ENCODE measurements at places on chromosomes 13 and 19.
A peak's percentile ranks its signal among the peaks of the same experiment; 100 is the strongest.

DNA sequence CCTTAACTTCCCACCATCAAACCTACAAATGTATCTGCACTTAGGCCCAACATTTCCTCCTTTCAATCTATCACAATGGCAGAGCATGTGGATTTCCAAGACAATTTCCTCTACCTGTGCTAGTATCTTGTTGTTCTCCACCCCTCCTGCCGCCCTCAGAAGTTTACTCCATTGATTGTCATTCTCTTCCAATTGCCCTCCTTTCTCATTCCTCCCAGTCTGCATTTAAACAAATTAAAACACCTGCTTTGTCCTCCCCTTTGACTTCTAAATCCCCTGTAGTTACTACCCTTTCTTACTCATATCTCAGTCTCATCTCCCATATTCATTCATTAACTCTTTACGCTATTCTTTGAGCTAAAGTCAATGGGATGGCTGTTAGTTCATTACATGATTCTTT lies 370.6 kb downstream of the DIAPH3 start:
- no peak overlapping the region for H3K4me3 ChIP-seq
- DNase-seq: peak; percentile 45
- peak overlapping the region; percentile 10 for H3K27ac ChIP-seq
- H3K27me3 ChIP-seq: no peaks in the 10 kb centered on the region
- peaks cover 10% of the 10 kb centered on the region for H3K4me1 ChIP-seq

DNA sequence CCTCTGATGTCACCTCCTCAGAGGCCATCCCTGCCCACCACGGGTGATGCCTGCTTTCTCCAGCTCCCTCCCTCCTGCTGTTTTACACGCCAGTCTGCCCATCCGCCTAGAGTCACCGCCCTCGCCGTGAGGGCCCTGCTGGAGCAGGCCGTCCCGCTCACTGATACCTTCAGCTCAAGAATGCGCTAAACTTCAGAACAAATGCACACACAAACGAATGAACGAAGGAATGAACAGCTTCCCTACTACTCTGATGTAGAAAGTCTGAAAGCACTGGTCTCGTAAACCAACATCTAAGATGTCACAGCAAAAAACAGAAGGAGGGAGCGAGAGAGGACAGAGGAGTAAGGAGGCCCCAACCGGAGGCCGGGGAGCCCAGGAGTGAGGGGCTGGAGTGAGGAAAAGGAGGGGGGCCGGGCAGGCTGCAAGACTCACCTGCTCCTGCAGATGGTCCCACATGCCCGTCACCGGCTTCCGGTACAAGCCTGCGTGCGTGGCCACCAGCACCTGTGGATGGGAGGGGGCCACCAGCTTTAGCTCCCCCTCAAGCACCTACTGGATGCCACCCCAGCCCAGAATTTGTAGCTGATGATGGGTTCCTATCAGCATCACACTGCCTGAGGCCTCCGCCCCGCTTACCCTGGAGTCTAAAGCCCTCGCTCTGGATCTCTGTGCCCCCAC lies 4.0 kb downstream of the PNKP start:
- H3K27ac ChIP-seq: no peak overlapping the region
- no peaks in the 10 kb centered on the region for H3K4me1 ChIP-seq
- no peaks in the 10 kb centered on the region for H3K27me3 ChIP-seq
- DNase-seq: no peak
- peaks cover 53% of the 10 kb centered on the region for H3K36me3 ChIP-seq
- H3K4me3 ChIP-seq: no peak overlapping the region

DNA sequence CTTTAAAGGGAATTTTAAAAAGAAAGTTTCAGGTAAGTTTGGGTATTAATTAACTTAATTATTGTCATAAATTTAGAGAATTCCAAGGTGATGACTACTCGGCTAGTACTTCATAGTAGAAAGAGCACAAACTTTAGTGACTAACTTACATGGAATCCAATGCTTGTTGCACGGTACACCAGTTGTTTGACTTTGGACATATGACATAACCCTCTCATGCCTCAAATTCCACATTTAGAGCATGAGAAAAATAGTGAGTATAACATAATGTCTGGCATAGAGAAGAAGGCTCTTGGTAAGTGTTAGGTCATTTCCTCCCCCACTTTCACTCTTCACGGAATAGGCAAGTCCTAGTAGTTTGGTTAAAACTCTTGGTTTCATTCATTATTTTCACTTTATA lies 1249.4 kb upstream of the SLC10A2 start:
- H3K27me3 ChIP-seq: no peaks in the 10 kb centered on the region
- no peak overlapping the region for H3K27ac ChIP-seq
- no peaks in the 10 kb centered on the region for H3K4me1 ChIP-seq
- H3K4me3 ChIP-seq: no peak overlapping the region

- H3K27me3 ChIP-seq: no peaks in the 10 kb centered on the region
- no peak overlapping the region for H3K4me3 ChIP-seq
- H3K36me3 ChIP-seq: peaks cover 41% of the 10 kb centered on the region
- DNase-seq: no peak
- no peaks in the 10 kb centered on the region for H3K4me1 ChIP-seq
Observed at GRCh38 chr13:23359882-23360281, 73.6 kb downstream of the SACS start.

DNA sequence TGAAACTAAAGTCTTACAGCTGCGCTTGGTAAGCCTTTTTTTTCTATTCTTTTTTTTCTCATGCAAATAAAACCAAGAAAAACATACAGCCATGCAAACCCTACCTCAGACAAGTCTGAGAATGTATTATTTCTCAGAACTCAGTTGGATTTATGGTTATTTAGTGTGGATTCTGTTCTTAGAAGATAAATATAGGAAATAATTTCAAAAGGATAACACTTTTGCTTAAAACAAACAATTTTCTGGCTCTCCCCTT lies 40.7 kb upstream of the TNFSF11 start:
- H3K4me1 ChIP-seq: no peaks in the 10 kb centered on the region
- H3K27ac ChIP-seq: no peak overlapping the region
- no peaks in the 10 kb centered on the region for H3K36me3 ChIP-seq
- H3K4me3 ChIP-seq: no peak overlapping the region

DNA sequence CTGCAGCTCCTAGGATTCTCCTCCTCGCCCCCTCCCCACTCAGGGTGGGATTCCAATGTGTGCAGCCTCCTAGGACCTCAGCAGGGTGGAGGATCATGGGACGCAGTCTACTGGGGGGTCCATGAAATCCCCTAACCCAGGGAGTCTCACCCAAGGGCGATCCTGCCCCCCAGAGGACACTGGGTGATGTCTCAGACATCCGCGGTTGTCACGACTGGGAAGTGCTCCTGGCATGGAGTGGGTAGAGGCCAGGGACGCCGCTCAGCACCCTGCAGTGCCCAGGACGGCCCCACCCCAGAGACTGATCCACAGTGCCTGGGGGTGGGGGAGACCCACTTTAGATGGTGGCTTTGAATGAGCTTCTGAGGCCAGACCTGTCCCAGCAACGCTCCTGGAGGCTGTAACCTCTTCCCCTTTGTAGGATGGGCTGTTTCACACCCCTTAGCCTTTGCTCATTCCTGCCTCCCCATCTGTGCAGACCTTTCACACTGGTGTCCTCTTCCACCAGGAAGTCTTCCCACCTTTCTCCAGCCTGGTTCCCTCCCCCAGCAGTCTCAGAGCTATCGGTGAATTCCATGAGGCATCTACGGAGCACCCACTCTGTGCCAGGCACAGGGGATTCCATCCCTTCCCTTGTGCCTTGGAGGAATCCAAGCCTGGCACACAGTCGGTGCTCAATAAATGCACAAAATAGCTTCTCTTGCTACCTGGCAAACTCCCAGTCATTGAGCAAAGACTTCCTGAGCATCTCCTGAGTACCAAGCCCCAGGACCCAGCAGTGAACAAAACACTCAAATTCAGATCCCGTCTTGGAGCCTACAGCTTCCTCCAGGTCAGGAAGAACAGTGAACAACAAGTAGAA lies 10.5 kb downstream of the SMIM24 start:
- no peaks in the 10 kb centered on the region for H3K4me1 ChIP-seq
- DNase-seq: no peak
- no peaks in the 10 kb centered on the region for H3K36me3 ChIP-seq
- H3K4me3 ChIP-seq: no peak overlapping the region
- H3K27ac ChIP-seq: no peak overlapping the region
- H3K27me3 ChIP-seq: peaks cover 6% of the 10 kb centered on the region

GRCh38 chr19:4038057-4038456 lies 28.6 kb downstream of the ZBTB7A start:
- H3K4me1 ChIP-seq: no peaks in the 10 kb centered on the region
- no peak overlapping the region for H3K27ac ChIP-seq
- peaks cover 15% of the 10 kb centered on the region for H3K36me3 ChIP-seq
- no peak overlapping the region for H3K4me3 ChIP-seq
- no peak for DNase-seq

DNA sequence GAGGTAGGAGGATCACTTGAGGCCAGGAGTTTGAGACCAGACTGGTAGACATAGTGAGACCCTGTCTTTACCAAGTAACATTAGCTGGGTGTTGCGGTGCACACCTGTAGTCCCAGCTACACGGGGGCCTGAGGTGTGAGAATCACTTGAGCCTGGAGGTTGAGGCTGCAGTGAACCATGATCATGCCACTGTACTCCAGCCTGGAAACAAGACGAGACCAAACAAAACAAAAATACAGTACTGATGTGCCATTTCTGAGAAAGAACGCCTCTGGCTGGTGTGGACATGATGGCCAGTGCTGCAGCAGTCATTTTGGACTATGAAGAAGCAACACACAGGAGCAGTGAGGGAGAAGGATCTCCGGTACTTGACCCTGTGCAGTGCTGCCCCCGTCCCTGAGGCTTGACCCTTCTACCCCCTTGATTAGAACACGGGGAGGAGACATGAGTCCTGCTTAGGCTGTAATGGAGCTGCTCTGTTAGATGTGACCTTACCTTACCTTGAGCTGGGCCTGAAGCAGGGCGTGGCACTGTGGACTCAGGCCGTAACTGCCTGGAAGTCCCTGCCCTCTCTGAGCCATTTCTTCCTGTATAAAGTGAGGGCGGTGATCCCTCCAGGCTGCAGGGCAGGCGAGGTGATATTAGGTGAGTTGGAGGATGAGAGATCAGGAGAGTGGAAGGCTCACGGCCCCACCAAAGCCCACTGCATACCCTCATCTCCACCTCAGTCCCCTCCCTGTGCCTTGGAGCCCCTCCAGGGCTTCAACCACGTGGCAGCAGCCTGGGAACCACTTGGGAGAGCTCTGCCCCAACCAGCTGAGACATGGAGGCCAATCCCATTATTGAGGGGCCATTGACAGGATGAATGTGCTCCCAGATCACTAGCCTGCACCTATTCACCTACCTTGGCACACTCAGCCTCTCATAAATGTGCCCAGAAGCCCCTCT lies 5.9 kb downstream of the RPL18A start:
- H3K27me3 ChIP-seq: no peaks in the 10 kb centered on the region
- DNase-seq: no peak
- H3K27ac ChIP-seq: no peak overlapping the region
- H3K36me3 ChIP-seq: peaks cover 40% of the 10 kb centered on the region

DNA sequence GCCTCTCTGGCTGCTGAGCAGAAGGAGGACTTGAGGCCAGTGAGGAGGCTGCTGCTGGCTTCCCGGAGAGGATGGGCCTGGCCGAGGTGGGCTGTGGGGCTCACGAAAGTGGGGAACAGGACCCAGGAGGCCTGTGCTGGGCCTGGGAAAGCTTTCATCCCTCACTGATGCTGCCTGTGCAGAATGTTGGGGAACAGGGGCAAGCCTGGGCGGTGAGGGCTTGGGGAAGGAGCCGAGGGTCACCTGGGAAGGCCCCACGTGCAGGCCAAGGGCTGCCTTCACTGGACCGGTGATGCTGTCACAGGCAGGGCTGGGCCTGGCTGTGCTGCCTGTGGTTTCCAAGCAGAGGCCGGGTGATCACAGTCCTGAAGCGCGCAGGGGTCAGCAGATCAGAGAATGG lies 9.4 kb downstream of the AP1M1 start:
- H3K4me1 ChIP-seq: no peaks in the 10 kb centered on the region
- no peak overlapping the region for H3K27ac ChIP-seq
- no peak overlapping the region for H3K4me3 ChIP-seq
- H3K36me3 ChIP-seq: peaks cover 31% of the 10 kb centered on the region
- no peaks in the 10 kb centered on the region for H3K27me3 ChIP-seq

Data from H9 (cell line).